ENCODE measurements at places on chromosomes 5 and 9.

GRCh38 chr9:73923796-73924195, 573.3 kb upstream of the RORB start:
- DNase-seq: no peak

DNA sequence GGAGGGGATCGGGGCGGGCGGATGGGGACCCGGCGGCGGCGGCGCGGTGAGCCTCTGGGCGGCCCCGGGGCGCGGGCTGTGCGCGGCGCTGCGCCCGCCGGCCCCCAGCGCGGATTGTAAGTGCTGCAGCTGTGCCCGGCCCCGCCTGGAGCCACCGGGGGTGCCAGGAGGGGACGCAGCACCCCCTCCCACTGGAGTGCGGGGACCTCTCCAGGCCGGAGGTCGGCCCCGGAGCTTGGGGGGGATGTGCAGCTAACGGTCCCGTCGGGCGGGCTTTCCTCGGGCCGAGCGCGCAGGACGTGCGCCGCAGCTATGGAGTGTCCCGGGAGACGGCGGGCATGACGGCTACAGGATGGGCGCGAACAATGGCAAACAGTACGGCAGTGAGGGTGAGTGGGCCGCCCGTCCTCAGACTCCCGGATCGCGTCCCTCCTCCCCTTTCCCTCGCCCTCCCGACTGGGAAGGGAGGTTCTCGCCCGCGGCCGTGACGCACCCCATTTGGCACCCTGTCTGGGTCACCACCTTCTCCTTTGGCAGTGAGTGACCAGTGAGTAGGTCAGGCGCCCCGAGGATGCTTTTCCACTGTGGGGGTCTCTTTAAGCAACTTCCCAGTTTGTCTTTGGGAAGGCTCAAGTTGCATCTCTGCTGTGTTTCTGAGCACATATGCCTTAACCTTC, 483 bp downstream of the FBXL7 start:
- peak; percentile 29 for DNase-seq

GRCh38 chr9:98108531-98109031, 10.4 kb downstream of the TRIM14 start:
- no peak for DNase-seq

DNA sequence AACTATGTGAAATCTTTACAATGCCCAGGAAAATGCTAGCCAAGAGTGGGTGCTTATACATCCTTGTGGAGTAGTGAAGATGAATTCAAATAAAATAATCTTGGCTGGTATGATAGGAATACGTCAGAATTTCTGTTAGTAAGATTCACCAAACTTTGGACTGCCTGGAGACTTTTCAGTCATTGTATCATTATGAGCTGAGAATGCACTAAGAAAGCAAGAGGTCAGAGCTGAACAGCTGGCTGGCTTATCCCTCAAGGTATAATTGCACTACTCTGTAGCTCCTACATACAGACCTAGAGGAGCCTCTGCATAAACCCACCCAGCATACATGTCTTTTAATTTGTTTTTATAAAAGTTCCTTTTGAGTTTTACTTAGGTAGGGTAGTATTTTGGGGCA, 568.5 kb upstream of the RIOK2 start:
- DNase-seq: no peak

GRCh38 chr5:77560677-77561263, 68.7 kb upstream of the WDR41 start:
- peak; percentile 4 for DNase-seq

GRCh38 chr5:140324041-140324600, 21.2 kb upstream of the PFDN1 start:
- no peak for DNase-seq

- DNase-seq: no peak
Measured at GRCh38 chr5:177320879-177321278, 9.2 kb upstream of the MXD3 start.

GRCh38 chr5:16625096-16625495, 8.3 kb upstream of the RETREG1 start:
- no peak for DNase-seq

DNA sequence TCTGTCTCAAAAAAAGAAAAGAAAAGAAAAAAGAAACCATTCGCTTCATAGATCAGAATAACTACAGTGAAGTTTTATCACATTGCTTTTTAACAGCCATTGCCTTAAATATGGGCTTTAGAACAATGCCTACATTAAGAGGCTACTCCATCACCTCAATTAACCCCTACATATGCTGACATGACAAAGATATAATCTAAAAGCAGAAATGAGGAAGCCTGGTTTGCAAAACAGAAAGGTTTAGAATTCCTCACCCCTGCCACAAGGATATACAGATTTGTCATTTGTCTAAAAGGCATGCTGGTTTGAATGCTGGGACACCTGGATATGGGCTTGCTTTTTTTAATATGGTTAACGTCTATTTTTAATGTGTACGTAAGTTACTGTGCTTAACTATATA, 1353.0 kb upstream of the C9orf72 start:
- DNase-seq: no peak

GRCh38 chr9:107466826-107467225, 22.7 kb downstream of the KLF4 start:
- DNase-seq: no peak

GRCh38 chr9:111301195-111301594, 28.8 kb downstream of the OR2K2 start:
- DNase-seq: peak; percentile 9

- DNase-seq: no peak
Measured at GRCh38 chr5:169944922-169945680, 35.2 kb downstream of the INSYN2B start.

DNA sequence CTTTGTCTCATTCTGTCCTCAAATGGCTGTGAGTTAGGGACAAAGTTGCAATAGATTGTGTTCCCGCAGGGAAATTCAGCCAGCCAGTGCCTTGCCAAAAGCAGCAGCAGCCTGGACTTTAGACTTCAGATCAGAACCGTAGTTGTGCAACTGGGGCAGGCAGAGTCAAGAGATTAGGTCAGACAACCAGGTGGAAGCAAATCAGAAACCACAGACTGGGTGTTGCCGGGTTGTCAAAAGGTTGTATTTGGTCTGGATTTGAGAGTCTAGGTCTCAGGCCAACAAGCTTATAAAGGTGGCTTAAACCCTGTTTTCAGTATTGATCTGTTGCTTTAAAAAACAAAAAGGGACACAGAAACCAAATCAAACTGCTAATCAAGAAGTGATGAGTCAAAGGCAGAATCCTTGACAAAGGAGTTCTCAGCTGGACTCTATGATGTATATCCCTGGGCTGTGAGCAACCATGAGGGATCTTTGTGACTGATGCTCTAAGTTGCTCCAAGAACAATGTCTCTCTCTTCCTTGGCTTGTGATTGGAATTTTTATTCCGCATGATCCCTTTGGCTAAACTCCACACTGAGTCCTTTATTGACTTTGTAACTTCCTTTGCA, 20.9 kb downstream of the RFK start:
- DNase-seq: no peak

DNA sequence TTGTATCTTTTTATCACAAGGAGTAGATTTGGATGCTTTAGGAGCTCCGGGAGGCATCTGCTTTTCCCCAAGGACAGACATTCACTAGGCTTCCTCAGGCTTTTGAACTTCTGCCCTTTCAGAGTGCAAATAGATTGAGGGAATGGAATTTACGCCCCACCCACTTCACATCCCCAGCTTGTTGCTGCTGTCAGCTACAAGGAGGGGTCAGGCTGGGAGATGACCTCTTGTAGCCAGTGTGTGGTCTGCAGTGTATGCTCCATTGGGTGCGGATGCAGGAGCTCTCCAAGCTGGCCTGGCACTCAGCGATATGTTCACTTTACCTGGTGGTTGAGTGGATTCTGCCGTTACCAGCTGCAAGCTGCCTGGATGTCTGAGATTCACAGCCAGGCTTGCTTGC, 6.4 kb downstream of the TNFSF15 start:
- DNase-seq: no peak

- peak; percentile 17 for DNase-seq
Measured at GRCh38 chr5:90488791-90489190, 14.1 kb downstream of the POLR3G start.

GRCh38 chr5:50849554-50849953, 183.1 kb downstream of the PARP8 start:
- no peak for DNase-seq

DNA sequence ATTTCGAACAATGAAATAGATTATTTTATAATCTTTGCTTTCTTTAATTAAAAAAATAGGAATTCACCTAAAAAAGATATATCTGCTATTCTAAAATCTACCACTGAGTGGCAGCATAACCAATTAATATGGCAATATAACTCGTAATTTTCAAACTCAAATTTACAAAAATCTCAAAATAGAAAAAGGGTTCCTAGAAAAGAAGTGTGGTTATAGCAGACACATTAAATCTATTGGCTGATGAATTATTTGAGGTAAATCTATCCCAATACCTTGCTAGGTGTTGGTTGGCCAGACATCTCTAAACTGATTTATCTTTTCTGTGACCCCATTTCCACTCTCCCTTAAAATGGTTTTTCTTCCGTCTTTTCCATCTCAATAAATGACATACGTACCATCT, 30.2 kb upstream of the NRG2 start:
- DNase-seq: peak; percentile 6

DNA sequence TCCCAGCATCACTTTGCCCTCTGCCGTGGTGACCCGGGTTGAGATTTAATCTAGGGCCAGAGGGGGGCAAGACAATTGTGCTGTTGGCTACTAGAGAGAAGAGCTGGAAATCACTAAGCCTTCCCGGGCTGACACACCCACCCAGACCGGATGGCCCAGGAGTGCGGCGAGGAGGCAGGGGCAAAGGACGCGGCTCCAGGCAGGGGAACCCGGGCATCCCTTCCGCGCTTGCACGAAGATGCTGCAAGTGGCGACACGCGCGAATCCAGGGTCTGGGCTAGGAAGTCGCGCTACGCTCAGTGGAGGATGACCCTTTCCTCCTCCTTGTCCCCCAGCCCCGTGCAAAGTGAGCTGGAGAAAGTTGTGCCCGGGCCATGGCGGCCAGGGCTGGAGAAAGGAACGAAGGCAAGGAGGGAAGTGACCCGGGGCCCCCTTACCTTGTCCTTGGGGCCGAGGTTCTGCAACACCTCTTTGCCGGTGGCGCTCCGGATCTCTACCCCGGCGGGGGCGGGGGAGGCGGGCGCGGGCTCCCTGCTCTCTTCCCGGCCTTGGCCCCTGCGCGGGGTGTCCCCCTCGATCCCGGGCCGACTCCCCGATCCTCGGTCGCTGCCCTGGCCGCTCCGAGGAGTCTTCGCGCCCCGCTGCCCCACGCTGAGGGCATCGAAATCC, 693 bp downstream of the DPYSL3 start:
- no peak for DNase-seq

- no peak for DNase-seq
Measured at GRCh38 chr5:171433352-171433698, 13.9 kb downstream of the FGF18 start.

- DNase-seq: no peak
Measured at GRCh38 chr9:107942856-107943255, 453.3 kb upstream of the KLF4 start.

- no peak for DNase-seq
Measured at GRCh38 chr9:95058795-95059386, 258.6 kb downstream of the FANCC start.

- no peak for DNase-seq
Measured at GRCh38 chr5:16918891-16919671, 17.0 kb downstream of the MYO10 start.

DNA sequence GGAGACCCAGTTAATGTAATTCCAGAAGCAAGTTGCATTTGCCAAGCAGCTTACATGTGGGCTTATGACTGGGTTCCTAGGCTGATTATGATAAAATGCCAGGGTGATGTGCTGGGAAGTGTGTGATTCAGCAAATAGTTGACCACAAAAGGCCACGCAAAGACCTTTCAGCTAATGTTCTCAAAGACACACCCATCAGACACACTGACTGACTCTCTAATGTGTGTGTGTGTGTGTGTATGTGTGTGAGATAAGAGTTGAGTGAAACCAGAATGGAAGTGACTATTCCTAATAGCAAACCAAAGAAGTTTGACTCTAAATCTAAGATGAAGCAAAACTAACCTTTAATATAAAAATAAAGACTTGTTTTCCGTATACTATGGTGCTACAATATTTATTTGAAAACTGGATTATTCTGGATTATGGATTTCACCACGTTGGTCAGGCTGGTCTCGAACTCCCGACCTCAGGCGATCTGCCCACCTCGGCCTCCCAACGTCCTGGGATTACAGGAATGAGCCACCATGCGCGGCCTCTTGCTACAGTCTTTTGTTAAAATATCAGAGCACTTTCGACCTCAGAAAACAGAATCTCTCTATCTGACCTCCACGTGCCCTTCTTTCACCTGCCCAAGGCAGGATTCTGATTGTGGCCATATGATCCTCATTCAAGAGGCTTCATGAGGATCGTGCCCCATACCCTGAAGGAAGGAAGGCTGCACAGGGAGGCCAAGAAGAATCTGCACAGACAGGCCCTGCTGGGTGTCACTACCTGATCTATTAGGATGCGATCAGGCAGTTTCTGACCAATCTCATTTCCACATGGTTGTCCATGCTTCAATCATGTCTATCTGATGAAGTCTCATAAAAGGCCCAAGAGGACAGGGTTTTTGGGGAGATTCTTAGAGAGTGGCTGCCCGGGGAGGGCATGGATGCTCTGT, 75.6 kb downstream of the USP20 start:
- DNase-seq: peak; percentile 91

DNA sequence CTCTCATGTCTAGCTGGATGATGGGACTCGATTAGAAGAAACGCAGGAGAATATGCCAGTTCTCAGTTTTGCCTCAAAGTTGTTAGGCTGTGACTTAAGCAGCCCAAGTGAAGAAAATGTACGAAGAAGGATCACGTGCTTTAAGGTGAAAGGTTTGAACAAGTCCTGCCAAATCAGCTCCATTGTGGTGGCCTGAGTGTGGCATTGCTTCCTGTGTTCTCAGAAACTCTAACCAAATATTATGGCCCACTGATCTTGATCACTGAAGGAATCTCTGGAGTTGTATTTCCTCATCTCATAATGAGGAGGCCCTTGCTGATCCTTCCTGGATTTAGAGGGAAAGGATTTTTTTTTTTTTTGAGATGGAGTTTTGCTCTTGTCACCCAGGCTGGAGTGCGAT, 44.0 kb downstream of the OTULIN start:
- no peak for DNase-seq

- no peak for DNase-seq
Measured at GRCh38 chr9:105066275-105066865, 138.4 kb upstream of the ABCA1 start.

GRCh38 chr5:89047571-89047970, 164.6 kb upstream of the MEF2C start:
- no peak for DNase-seq

DNA sequence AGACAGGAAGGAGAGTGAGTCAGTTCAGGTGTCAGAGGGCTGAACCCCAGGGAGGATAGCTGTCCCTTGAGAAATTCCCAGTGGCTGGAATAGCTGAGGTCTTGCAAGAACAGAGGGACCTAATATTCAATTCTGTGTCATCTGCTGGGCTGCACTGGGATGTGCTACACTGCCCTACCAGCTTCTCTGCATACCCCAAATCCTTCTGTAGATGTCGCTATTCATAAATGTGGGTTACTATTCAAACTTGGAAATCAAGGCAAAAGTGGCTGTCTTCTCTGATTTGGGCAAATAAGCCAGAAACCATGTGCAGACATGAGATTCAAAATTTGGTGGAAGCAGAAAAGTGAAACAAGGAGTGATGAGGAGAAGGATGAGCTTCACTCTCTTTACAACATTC, 16.3 kb downstream of the TNFSF8 start:
- no peak for DNase-seq

GRCh38 chr9:118961857-118962256, 407.4 kb downstream of the BRINP1 start:
- DNase-seq: peak; percentile 77

Measured in hepatic stellate cell (primary cell).